Right kidney (tissue), 9 donors: ENCODE measurements at places on chromosomes 4 and X.

DNA sequence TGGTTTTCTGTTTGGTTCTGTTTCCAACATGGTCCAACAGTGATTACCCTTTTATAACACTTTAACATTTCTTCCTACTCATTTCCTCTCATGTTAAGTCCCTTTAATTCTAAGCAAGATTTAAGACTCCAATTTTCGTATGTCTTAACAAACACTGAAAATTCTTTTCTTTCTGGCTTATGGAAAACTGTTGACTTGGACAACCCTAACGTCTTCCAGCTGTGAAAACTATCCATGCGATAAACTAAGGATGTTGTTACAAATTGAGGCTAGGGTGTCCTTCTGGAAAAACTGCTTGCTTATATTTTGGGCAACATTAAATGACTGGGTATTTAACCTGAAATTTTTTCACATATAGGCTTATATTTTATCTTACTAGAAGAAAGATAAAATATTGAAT, 33.9 kb upstream of the RTL3 start:
- no peak for DNase-seq

GRCh38 chr4:16226816-16227461, 668 bp upstream of the TAPT1 start:
- peak; percentile 93 for DNase-seq

DNA sequence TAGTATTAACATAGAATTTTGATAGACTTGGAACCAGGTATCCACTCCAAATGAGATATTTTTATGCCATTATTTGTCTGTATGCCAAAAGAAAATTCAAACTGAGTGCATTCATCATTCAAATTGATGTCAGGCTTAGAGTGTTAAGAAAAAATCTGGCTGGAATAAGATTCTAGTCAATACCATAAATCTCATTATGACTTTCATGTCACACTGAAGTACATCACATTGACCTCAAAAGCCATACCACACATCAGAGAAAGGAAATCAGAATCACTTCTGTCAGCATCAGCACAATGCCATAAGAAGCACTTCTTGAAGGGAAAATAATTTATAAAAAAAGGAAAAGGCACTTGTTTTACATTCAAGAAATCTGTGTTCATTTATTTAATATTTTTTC, 119.0 kb upstream of the BMP3 start:
- no peak for DNase-seq

GRCh38 chr4:149055624-149056023, 613.4 kb upstream of the NR3C2 start:
- no peak for DNase-seq
